CD4-positive, alpha-beta T cell treated with Interleukin-15 for 4 hours (primary cell): ENCODE measurements at places on chromosomes 13 and 19.

DNA sequence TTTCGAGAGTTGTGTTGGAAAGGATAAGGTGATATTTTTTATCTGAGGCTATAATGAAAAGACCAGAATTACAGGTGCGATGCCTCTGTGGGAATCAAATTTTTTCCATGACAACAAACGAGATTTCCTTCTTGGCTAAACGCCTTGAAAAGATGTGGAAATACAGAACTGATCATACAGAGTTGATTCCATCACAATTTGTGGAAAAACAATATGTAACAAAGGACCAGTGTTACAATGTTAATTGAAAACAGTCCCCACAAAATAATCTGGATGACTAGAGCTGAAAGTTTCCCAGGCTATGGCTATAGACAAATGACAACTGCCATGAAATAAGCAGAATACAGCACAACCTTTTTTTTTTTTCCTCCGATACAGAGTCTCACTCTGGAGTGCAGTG, 628.9 kb downstream of the DIAPH3 start:
- DNase-seq: no peak

DNA sequence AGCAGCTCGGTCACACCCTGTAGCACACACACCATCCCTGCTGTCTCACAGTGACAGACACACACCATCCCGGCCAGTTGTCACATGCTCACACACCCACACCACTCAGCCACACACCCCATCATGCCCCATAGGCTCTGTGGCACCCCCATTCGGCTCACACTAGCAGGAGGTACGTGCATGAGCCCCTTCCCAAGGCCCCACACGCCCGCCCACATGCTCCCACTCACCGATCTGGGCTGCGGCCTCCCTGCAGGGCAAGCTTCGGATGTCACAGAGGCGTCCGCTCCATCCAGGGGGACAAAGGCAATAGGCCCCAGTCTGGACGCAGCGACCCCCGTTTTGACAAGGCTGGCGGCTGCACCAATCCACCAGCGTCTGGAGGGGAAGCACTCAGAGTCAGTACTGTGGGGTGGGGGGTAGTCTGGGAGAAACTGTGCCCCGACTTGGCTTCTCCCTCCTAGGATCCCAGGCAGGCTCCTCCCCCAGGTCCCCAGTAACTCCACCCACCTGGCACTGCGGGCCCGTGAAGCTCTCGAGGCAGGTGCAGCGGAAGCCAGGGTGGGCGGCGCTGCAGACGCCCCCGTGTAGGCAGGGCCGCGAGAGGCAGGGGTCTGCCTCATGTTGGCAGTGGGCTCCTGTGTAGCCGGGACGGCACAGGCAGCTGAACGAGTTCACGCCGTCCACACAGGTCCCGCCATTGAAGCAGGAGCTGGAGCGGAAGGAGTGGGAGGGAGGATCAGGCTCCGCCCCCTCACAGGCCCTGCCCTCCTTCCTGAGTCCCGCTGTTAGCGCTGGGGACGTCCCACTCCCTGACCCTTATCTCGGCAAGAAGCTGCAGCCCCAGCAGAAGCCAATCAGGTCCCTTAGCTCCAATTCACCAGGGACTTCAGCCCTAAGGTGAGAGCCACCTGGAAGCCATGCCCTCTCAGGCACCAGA, 20.1 kb downstream of the NOTCH3 start:
- no peak for DNase-seq

- DNase-seq: no peak
Measured at GRCh38 chr19:44002212-44002565, 568 bp upstream of the ZNF230 start.

- no peak for DNase-seq
Measured at GRCh38 chr13:20714563-20715329, 11.2 kb downstream of the IL17D start.

GRCh38 chr13:110023729-110024644, 237.6 kb upstream of the IRS2 start:
- DNase-seq: no peak

GRCh38 chr13:95220611-95221010, 80.6 kb downstream of the ABCC4 start:
- DNase-seq: no peak
